ENCODE measurements at places on chromosomes 1 and 21.

- no peak for DNase-seq
Measured at GRCh38 chr21:30447056-30447455, 7.0 kb downstream of the KRTAP15-1 start.

GRCh38 chr1:109078317-109078716 is 2.5 kb upstream of the TAF13 start:
- DNase-seq = no peak

GRCh38 chr1:119885903-119886783 is 10.2 kb downstream of the ADAM30 start:
- DNase-seq = peak; percentile 75

GRCh38 chr1:160876311-160876710 is 8.7 kb downstream of the ITLN1 start:
- no peak for DNase-seq

DNA sequence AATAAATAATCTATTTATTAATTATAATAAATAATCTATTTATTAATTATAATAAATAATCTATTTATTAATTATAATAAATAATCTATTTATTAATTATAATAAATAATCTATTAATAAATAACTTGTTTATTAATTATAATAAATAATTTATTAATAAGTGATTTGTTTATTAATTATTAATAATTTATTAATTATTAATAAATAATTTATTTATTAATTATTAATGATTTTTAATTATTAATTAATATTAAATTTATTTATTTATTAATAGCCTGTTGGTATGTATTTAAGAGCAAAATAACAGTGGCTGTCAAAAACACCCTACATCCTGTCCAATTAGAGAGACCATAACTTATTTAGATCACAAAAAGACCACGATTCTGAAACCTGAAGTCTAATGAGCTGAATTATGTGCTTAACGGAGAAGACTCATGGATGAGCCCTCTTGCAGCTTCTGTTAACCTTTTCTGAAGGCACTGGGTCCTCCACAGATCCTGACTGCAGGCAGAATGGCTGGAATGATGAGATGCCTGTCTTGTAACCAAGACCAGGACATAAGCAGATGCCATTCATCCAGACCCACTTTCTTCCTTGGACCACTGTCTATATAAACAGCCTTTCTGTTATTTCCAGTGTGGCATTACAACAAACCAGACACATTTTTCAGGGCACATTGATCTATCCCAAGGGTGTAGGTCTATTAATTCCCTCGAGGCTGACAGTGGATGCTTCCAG is 134.2 kb downstream of the SETD4 start:
- DNase-seq = no peak

- DNase-seq = peak; percentile 68
Measured at GRCh38 chr1:18597160-18598042, 33.2 kb upstream of the PAX7 start.

DNA sequence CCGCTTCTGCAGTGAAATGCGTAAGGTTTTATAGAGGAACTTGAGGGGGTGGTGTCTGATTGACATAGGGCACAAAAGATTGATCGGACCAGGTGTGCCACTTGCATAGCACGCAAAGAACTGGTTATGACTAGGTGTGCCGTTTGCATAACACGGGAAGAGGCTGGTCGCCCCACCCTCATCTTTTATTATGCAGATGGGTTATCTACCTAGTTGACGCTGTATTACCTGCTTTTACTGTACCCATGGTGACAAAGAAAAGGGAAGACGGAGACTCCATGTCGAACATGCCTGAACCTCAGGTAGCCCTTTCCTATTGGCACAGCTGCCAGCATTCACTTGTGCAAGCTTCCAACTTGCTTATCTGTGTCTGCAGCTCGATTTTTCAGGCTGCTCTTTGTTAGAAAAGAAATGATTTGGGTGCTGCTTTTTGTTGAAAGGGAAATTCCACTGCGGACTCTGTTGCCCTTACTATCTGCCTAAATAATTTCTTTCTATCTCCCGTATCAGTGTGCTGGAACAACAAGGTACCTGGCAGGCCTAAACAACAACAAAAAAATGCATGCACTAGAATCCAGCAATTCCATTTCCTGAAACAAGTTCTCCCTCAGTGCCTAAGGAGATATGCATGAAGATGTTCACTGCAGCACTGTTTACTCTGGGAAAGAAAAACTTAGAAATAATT is 194.4 kb upstream of the KAZN start:
- DNase-seq = no peak

DNA sequence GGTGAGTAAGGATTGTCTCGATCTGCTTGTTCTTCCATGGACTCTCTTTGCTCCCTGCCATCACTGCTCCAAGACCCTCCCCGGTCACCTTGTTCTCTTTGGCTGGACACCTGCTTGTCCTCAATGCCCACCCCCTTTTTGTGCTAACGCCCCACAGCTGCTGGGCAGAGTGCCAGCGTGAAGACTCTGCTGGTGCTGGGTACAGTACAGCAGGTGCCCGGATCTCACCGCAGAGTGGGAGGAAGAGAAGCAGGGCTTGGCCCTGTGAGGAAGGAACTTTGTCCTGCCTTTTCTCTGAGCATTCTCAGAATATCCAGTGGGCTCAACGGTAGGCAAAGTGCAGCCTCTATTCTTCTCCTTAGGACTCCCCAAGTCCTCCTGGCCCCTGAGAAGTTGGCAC is 90.1 kb downstream of the PLXNA2 start:
- no peak for DNase-seq

- no peak for DNase-seq
Measured at GRCh38 chr1:25813071-25813733, 6.6 kb upstream of the MTFR1L start.

DNA sequence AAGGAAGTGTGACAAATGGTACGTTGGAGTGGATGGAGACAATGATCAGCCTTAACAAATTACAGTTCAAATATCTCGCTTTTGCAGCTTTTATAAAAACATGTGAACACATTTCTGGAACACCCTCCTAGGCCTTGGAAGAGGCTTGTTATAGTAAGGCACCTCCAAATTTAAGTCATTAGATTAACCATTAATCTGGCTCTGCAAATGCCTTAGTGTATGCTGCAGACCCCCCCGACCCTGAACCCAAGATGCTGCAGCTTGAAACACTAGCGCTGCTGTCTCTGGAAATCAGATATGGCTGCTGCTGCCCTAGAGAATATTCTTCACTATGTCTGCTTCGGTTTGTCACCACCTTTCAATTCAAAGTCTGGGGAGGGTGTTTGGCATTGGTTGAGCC is 196.4 kb downstream of the MIS18A start:
- DNase-seq = no peak

- no peak for DNase-seq
Measured at GRCh38 chr21:41825216-41825615, 53.9 kb downstream of the PRDM15 start.

GRCh38 chr1:236686815-236687160 is 489 bp downstream of the ACTN2 start:
- no peak for DNase-seq

All from stimulated activated naive CD8-positive, alpha-beta T cell treated with anti-CD3 and anti-CD28 coated beads, Interleukin-15, Interleukin-2, amounts not matched to agents 100 U/mL and 50 U/mL, for 24 hours (primary cell).